ENCODE measurements at places on chromosomes 2 and 18.

DNA sequence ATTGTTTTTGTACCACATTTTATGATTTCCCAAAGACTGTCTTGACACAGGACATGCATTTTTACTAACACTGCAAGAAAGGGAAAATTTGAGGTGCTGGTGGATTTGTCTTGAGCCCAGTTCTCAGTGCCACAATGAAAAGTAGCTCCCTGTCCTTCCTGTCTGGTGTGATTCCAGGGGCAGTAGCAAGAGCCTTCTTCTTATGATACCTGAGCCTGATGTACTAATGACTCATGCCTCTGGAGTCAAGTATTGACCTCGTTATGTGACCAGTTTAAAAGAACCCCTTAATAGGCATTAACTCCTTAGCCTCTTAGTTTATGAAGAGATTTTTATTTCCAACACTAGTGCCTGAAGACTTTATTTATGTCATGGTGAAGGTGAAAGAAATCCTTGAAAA lies 728.6 kb downstream of the SLC4A3 start:
- DNase-seq = no peak

GRCh38 chr2:7969756-7970515 lies 711.9 kb upstream of the ID2 start:
- no peak for DNase-seq

DNA sequence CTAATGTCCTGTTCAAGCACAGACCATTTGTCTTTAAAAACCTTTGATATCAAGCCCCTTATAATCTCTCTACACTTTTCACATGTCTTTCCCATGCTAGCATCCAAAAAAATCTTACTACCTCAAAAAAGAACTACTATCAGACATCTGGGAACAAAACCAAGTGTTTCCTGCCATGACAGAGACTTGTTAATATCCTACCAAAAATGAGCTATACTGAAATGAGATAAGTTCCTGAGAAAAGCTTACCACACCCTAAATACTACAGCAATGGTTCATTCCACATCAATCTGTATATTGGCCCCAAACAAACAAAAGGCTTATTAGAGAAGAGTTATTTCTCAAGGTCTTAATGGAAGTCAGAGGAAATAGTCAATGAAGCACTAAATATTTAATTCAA lies 230.1 kb downstream of the DYM start:
- no peak for DNase-seq

DNA sequence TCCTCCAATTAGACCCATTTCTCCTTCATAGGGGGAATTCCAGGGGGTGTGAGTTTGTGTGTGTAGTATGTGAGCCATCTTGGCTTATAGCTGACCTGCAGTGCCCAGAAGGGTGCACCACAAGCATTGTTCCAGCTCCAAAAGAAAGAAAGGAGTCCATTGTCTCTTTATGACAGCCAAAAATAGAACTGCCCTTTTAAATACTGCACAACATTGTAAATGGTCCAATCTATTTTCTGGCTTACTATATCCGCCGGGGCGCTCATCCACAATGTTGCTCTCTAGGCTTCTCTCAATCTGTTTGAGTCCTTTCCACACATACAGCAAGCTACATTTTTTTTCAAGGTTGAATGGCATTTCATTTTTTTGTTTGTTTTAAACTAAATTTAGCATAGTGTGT lies 517.5 kb downstream of the STK39 start:
- DNase-seq = no peak

GRCh38 chr2:107719141-107719540 lies 107.6 kb upstream of the RGPD4 start:
- DNase-seq = no peak

DNA sequence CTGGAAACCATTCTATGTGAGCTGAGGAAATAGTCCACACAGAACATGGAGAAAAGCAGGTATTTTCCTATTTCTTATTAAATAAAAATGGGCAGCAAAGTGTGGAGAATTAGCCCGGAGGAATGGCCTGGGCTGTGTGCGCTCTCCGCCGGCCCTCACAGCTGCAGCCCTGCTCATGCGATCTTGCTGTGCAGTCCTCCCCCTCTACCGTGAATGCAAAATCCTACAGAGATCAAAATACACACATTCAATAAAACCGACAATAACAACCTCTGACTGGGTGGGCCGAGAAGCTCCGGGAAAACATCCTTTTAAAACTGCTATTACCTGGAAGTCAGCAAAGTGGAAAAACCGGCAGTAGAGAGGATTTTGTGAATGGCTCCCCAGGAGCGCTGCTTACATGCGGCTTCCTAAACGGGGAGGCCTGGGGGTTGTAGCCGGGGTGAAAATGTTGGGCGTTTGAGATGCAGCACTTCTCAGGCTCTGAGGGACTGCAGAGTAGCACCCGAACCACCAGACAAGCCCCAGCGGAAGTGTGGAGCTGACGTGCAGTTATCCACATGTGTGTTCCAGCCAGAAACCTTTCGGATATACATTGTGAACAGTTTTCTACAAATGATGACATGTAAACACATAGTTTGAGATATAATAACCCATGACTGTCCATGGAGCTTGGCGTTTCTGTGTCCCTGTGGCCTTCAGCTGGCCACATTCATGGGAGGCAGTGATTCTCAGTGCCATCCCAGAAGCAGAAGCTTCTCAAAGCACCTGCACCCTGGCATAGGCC lies 94.2 kb upstream of the ALKAL2 start:
- no peak for DNase-seq

GRCh38 chr2:241041589-241042158 lies 43.3 kb downstream of the SNED1 start:
- no peak for DNase-seq

GRCh38 chr2:2569306-2569705 lies 238.2 kb upstream of the MYT1L start:
- no peak for DNase-seq

DNA sequence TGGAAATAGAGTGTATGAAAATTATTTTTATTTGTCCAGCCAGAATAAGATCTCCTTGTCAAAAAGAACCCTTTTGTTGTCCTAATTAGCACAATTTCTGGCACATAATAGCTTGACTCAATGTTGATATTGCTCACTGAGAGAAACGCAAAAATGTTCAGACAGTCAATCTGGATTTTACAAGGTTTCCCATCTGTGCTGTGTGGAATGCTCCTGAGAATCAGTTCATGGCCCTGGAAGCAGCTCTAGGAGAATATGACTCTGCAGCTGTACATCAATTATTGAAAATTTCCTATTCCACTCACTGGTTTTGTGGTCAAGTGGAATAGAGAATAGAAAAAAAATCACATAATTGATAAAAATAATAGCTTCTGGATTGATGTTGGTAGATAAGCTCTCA lies 1582.9 kb upstream of the NXPH2 start:
- no peak for DNase-seq

- DNase-seq = no peak
Measured at GRCh38 chr2:150911766-150912280, 349.8 kb downstream of the RBM43 start.

GRCh38 chr18:60754413-60755009 lies 381.9 kb upstream of the MC4R start:
- DNase-seq = no peak

GRCh38 chr2:201931951-201932350 lies 101.7 kb upstream of the FZD7 start:
- no peak for DNase-seq

GRCh38 chr2:171902840-171903420 lies 8.9 kb upstream of the SLC25A12 start:
- DNase-seq = no peak

GRCh38 chr18:12823892-12824291 lies 60.1 kb downstream of the PTPN2 start:
- DNase-seq = no peak

DNA sequence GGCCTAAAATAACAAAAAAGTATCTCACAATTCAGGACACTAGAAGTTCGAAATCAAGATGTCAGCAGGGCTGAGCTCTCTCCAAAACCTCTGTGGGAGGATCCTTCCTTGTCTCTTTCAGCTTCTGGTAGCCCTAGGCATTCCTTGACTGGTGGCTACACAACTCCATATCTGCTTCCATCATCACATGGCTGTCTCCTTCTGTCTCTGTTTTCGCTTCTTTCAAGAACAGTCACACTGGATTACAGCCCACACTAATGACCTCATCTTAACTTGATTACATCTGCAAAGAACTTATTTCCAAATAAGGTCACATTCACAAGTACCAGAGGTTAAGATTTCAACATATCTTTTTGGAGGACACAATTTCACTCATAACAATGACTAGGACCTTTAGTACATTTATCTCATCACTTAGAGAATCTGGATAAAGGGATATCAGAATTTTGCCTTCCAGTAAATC lies 275.2 kb downstream of the IRS1 start:
- DNase-seq = no peak

DNA sequence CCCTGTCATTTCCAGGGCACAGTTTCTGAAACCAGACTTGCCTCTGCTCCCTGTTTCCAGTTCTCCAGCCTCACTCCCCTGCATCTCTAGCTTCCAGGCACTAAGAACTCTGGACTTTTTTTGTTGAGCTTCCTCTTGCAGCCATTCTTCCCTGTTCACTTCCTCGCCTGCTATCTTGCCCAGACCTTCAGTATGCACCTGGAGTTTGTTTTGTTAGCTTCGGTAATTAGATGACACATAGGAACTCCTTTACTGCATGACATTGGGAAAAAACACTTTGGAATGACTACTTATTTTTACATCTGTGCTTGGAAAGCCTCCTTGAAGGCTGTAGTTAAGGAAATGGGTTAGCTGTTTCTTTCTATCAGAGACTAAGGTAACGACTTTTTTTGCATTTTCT lies 35.2 kb downstream of the OTOF start:
- DNase-seq = no peak

GRCh38 chr2:239054921-239055320 lies 207.0 kb downstream of the TWIST2 start:
- no peak for DNase-seq

DNA sequence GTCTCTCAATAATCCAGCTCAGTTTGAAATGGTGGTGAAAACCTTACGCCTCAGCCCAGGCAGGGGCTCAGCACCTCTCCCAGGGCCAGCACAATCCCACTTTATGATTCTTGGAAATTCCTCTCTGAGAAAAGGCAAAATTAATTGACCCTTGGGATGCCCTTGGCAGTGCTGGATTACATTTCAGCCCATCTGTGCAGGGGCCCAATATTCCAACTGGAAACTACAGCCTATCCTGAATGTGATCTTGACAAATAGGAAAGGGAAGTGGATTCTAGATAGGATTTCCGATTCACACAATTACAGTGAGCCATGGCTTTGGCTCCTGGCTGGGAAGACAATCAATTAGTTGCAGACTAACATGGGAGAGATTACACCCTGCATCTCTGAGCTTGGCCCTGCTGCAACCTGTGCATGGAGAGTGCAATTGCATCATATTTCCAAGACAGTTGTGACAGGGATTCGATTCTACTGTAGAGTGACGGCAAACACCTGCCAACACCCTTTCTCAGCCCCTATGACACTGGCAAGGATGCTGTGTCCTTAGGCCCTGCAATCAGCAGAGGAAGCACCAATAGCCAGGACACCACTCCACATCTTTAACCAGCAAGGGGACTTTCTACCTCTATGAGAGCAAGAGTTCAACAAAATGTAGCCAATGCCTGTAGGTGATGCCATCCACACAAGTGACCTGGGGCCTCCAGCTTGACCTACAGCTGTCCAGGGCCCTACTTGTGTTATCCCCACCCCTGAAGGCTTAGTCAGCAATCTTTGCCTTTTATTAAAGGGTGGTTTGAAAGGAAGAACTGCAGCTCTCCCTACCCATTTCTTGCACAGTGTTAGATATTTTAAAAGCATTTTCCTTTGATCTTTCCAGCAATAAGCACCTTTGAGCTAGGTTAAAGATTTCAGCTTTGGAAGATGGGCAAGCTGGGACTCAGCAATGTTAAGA lies 187.2 kb upstream of the HS6ST1 start:
- no peak for DNase-seq

All from stimulated activated CD4-positive, alpha-beta T cell treated with anti-CD3 and anti-CD28 coated beads, TNF-alpha, amount 100 ng/mL, for 1 hour (primary cell).